ENCODE measurements at places on chromosomes 1 and 21.

GRCh38 chr1:20380175-20380574, 89.5 kb downstream of the VWA5B1 start:
- DNase-seq: no peak

- no peak for DNase-seq
Measured at GRCh38 chr1:76177615-76178014, 103.1 kb downstream of the ST6GALNAC3 start.

DNA sequence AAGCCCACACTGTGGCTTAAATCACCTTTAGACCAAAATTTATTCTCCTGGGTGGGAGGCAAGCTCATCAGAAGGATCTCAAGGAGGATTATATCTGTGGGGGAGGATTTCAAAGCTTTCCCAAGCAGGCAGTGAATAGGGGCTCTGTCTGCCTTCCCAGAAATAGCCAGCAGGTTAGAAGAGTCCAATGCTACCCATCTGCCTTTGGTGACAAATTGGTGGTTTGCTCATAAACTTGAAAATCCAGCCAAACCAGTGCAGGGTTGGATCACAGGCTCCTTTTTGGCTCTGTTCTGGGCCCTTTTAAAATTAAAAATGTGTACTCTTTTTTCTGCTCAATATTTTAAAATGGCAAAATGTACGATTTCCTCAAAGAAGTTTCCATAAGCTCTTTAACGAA, 118.9 kb upstream of the ZC3H11B start:
- DNase-seq: no peak

DNA sequence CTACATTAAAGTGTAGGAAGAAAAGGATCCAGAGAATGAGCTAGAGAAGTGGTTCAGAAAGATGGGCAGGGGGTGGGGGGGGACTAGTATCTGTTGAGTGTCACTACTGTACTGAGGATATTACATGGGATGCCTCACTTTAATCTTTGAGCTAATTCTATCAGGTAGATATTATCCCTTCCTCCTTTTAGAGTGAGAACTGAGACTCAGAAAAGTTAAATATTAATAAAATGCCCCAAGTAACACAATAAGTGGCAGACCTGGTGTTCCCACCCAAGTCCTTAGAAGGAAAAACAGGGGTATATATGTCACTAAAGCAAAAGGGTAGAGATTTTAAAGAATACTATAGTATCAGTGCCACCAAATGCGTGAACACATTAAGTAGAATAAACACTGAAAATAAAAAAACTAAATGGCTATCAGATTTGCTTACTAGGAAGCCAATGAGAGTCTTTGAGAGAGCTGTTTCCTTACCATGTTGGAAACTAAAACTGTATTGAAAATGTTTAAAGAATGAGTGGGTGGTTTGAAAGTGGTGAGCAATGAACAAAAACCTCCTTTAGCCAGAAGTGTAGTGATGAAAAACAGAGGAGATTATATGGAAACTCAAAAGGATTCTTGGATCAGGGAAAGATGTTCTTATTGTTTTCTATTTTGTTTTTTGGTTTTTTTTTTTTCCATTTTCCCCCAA, 230.8 kb downstream of the BARHL2 start:
- DNase-seq: no peak

GRCh38 chr1:25714372-25714931, 85.5 kb upstream of the SELENON start:
- DNase-seq: no peak

DNA sequence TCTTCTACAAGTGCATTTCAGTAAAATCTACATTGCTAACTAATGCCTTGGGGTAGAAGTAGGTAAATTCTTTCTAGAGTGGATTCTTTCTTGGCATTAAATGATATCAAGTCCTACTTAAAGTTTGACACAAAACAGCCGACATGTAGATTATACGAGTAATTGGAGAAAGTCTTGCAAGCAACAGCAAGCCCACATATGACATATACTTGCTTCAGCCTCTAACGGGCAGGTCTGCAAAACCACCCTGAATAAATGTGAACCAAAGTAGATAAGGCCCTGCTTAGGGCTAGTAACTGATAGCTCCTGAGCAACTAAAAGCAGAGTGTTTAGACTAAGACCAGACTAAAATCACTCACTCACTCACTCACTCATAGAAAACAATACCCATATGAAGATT, 203.2 kb downstream of the LTN1 start:
- no peak for DNase-seq

All from stimulated activated CD8-positive, alpha-beta memory T cell treated with anti-CD3 and anti-CD28 coated beads, Interleukin-2, amount 100 ng/mL, for 1 hour (primary cell).